ENCODE measurements at places on chromosomes 5 and 9.

- DNase-seq = no peak
Observed at GRCh38 chr5:109016300-109016699, 268.6 kb downstream of the FER start.

- no peak for DNase-seq
Observed at GRCh38 chr9:68721666-68722330, 16.8 kb downstream of the PIP5K1B start.

DNA sequence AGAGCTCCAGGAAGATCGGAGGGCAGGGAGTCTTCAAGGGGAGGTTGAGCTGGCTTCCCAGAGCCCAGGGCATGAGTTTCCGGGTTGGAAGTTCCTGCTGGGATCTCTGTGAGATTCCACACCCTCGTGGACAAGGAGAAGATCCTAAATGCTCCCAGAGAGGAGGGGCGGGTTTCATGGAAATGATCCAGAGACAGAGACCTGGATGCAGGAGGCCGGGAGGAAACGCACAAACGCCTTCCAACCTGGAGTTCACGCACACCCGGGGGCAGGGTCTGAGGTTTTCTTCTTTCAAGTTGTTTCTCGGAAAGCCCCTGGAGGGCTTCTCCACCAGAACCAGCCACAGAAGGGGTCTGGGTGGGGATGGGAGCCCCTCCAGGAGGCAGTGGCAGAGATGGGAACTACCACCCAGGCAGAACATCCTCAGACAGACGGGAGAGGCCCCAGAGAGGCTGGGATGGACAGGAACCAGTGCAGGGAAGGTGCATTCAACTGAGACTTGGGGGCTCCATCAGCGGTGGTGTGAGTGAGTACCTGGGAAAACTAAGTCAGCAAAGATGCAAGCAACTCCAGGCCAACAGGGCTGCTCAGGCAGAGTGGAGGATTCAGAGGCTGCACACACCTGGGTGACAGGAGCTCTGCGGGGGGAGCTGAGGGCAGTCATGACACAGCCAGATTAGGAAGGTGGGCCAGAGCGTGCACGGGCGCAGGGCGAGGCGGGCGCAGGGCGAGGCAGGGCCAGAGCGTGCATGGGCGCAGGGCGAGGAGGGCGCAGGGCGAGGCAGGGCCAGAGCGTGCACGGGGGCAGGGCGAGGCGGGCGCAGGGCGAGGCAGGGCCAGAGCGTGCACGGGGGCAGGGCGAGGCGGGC, 52.1 kb upstream of the EXOC3 start:
- DNase-seq = no peak

DNA sequence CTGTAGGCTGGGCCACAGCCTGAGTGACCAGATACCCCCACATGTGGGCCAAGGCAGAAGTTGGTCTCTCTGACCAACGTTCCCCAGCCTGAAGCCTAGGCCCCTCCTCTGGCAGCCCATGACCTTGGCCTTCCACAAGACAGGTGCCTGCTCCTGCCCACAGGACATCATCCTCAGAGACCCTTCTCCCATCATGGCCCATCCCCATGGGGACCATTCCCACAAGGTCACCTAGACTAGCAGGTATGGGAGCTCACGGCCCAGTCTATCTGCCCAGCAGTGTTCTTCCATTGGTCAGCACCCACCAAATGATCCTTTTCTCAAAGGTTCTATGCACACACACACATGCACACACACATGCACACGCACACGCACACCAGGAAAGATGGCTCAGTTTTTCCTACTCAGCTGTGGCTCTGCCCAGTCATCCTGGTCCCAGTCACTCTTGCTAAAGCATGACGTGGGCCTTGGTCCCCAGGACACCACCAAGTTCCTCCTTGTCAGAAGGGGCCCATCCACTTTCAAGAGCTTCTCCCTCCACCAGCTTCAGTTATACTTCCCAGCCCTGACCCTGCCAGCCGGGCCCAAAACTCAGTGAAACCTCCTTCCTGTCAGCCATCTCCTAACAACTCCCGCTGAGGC, 65.4 kb downstream of the PAX5 start:
- DNase-seq = no peak

DNA sequence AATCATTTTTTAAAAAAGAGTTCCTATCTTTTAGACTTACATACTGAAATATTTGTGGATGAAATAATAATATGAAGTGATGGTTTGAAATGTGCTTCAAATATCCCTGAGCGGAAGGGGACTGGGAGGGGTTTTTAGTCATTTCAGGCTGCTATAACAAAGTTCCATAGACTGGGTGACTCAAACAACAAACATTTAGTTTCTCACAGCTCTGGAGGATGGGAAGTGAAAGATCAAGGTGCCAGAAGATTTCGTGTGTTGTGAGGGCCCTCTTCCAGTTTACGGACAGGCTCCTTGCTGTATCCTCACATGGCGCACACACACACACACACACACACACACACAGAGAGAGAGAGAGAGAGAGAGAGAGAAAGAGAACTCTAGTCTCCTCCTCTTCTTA, 27.1 kb upstream of the TEX10 start:
- DNase-seq = no peak

GRCh38 chr5:116472274-116472673, 102.3 kb downstream of the SEMA6A start:
- no peak for DNase-seq

DNA sequence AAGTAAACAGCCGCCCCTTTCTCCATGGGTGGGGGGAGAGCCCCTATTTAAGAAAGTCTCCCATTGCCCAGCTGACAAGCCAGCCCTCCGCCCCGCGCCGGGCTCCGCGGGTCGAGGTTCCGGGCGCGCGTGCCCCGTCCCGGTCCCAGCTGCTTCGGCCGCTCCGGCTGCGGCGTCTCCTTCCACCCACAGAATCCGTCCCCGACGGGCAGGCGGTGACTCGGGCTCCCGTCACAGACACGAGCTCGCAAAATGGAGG, 223 bp downstream of the NR3C1 start:
- DNase-seq = no peak

- no peak for DNase-seq
Observed at GRCh38 chr5:172445866-172446265, 8.5 kb downstream of the SH3PXD2B start.

DNA sequence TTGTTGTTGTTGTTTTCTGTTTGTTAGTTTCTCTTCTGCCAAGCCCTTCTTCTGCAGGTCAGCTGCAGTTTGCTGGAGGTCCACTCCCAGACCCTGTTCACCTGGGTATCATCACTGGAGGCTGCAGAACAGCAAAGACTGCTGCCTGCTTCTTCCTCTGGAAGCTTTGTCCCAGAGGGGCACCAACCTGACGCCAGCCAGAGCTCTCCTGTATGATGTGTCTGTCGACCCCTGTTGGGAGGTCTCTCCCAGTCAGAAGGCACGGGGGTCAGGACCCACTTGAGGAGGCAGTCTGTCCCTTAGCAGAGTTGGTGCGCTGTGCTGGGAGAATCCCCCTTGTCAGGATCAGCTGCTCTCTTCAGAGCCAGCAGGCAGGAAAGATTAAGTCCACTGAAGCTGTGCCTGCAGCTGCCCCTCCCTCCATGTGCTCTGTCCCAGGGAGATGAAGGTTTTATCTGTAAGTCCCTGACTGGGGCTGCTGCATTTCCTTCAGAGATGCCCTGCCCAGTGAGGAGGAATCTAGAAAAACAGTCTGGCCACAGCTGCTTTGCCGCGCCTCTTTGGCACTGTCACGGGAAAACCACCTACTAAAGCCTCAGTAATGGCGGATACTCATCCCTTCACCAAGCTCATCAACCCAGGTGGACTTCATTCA, 299.2 kb downstream of the EDIL3 start:
- no peak for DNase-seq

- DNase-seq = no peak
Observed at GRCh38 chr5:6274846-6275543, 103.4 kb downstream of the MED10 start.

GRCh38 chr9:13719446-13719845, 440.0 kb upstream of the MPDZ start:
- DNase-seq = no peak

- no peak for DNase-seq
Observed at GRCh38 chr9:6551136-6551535, 94.4 kb downstream of the GLDC start.

- DNase-seq = no peak
Observed at GRCh38 chr5:132773601-132774355, 3.3 kb downstream of the SEPTIN8 start.

DNA sequence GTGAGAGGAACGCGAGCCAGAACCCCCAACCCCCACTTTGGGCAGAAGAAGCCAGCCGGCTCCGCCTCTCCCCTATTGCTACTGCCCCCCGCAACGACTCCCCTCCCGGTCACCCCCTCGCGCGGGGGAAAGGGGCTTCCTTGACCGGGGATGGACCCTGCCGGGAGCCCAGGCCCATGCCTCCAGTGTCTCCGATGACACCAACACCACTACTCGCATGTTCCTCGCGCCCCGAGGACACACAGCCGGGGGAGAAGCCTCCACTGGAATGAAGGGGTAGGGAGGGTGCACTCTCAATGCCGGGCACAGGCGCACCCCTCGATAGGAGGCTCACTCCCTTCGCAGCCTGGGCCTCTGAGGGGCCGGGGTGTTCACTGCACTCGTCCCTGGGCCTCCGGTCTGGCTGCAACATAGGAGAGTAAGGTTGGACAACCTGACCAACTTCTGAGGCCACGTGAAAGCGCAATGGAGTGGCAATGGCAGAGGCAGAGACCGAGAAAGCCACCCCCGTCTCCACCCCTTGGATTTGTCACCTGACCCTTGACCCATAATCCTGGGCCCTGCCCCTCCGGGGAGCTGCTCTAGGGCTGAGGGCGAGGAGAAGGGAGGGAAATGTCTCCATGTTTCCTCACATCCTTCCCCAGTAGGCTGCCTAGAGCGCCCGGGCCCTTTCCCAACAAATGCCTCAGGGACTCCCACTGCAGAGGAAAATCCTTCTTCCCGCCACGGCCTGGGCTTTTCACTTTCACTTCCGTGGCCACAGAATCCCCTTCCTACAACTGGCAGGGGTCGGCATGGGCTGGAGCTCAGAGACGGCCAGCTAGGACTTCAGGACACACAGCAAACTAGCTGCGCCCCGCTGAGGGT, 1.1 kb upstream of the CNTFR start:
- DNase-seq = no peak

- no peak for DNase-seq
Observed at GRCh38 chr9:86043586-86043985, 55.8 kb downstream of the GOLM1 start.

DNA sequence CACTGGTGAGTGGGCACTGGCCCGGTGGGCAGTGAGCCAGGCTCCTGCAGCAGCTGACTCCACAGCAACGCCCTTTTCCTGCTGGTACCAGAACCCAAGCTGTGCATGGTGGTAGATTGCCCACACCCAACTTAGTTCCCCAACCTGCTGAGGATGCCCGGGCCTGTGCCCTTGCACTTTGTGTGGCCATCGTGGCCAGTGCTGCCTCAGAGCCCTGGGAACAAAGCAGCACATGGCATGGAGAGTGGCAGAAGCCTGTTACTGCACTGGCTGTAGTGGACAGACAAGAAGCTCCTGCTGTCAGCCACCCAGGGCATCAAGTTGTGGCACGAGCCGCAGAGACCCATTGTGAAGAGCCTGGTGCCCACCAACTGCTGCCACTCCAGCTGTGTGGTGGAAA, 612.9 kb downstream of the DNAH5 start:
- no peak for DNase-seq

GRCh38 chr5:150485693-150486401, 22.1 kb upstream of the NDST1 start:
- DNase-seq = no peak

GRCh38 chr5:143775258-143775657, 36.7 kb upstream of the HMHB1 start:
- DNase-seq = no peak

GRCh38 chr9:89883401-89884341, 278.9 kb downstream of the GADD45G start:
- no peak for DNase-seq

GRCh38 chr5:131252824-131253171, 11.1 kb upstream of the CDC42SE2 start:
- DNase-seq = peak; percentile 58

- no peak for DNase-seq
Observed at GRCh38 chr5:127582773-127583370, 65.4 kb downstream of the PRRC1 start.

DNA sequence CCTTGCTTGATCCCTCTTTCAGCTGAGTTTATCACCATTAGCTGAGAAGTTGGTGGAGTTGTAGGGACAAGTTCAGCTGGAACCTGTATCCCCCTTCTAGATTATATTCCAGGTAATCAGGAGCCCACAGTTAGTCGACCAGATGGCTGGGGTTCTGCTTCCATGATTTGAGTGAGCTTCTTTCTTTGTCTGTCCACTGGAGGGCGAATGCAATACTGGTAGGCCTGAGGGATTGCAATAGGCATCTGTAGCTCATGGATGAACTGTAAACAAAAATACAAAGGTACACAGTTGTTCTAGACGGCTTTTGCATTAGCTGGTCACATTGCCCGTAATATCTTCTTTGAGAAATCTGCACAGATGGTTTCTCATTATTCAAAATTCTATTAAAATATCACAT, 88.9 kb downstream of the PCSK5 start:
- no peak for DNase-seq

GRCh38 chr5:177131352-177132135, 2.0 kb upstream of the NSD1 start:
- DNase-seq = no peak

GRCh38 chr9:6562871-6563430, 82.6 kb downstream of the GLDC start:
- no peak for DNase-seq

GRCh38 chr5:146338774-146339714, at the start of gene POU4F3:
Gene POU4F3, plus strand, starts transcription at chr5:146338839. Its CDS starts 274 bp downstream, at chr5:146339113.
- no peak for DNase-seq

GRCh38 chr9:133134388-133135145, 13.5 kb upstream of the RALGDS start:
- no peak for DNase-seq

DNA sequence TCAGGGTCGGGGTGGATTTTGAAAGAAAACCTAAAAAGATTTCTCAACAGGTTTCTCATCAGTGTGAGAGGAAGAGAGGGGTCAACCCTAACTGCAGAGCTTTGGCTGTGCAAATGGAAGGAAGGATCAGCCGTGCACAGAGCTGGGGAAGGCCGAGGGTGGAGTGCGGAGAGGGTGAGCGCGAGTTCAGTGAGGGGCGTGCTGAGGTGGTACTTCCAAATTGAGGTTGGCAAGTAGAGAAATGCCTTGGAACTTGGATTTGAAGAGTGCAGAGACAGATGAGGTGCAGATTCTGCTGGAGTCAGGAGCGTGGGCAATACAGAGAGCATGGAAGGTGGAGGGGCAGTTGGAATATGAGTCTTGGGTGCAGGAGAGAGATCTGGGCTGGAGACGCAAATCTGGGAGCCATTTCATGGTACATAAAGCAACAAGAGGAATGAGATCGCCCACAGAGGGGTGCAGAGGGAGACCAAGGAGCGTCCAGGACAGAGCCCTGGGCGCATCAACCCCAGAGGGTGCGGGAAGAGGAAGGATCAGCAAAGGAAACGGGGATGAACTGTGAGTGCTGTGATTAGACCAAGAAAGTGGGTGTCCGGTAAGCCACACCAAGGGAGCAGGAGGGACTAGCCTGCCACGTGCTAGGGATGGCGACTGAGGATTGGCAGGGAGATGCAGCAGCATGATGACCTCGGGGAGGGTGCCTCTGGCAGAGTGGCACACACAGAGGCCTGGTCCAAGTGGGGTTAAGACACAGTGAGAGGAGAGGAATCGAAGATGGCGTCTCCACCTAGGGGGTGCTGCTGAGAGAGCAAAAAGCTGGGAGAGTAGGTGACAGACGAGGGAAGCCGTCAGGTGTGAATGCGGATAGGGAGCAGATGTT, 105.8 kb downstream of the ADAMTS2 start:
- no peak for DNase-seq

- DNase-seq = no peak
Observed at GRCh38 chr9:129097671-129098306, 12.8 kb downstream of the CRAT start.
